Heart right ventricle (tissue), 16 donors: ENCODE measurements at places on chromosomes 7 and 10. TPM values are rescaled to one million over a fixed set of nuclear protein-coding genes. Genes with fewer than 3 reads are reported as not detected.
A peak's percentile ranks its signal among the peaks of the same experiment; 100 is the strongest.

Gene DDC
- total RNA-seq: not detected

DNA sequence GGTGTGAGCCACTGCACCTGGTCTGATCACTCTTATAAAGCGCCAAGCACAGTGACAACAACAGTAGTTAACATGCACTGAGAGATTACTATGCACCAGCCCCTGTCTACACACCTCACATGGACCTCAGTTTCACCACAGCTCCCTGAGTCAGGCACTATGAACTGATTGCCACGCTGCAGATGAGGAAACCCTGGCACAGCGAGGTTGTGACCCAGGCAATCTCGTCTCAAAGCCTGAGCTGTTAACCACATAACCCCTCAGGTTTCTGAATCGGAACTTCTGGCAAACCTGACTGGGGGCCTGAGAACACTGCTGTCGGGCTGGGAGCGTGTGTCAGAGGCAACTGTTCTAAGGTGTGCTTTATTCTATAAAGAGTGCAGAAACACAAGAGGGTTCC, 150.8 kb downstream of the RNF216 start:
- no peak for DNase-seq

DNA sequence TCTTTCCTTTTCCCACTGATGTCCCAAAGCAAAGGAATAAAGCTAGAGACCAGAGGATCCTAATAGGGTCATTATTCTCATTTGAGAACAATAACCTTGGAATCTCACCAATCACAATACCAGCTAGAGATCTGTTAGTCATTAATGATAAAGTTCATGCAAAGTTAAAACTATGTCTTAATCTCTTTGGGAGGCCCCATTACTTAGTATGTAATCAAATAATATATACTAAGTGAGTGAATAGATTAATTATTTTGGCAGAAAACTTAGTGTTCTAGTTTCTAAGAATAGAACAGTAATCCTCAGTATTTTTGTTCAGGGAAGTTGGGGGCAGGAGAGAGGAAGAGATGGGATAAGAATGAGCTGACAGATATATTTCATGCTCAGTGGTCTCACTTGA, 227.2 kb downstream of the MTERF1 start:
- DNase-seq: no peak

Gene CFAP69
- 1.2 TPM for total RNA-seq

- DNase-seq: no peak
These were observed 250.3 kb downstream of the TCERG1L start for GRCh38 chr10:131061216-131061615.

Gene CFAP43
- total RNA-seq: 0.14 TPM

Gene CYP26C1
- not detected for total RNA-seq

DNA sequence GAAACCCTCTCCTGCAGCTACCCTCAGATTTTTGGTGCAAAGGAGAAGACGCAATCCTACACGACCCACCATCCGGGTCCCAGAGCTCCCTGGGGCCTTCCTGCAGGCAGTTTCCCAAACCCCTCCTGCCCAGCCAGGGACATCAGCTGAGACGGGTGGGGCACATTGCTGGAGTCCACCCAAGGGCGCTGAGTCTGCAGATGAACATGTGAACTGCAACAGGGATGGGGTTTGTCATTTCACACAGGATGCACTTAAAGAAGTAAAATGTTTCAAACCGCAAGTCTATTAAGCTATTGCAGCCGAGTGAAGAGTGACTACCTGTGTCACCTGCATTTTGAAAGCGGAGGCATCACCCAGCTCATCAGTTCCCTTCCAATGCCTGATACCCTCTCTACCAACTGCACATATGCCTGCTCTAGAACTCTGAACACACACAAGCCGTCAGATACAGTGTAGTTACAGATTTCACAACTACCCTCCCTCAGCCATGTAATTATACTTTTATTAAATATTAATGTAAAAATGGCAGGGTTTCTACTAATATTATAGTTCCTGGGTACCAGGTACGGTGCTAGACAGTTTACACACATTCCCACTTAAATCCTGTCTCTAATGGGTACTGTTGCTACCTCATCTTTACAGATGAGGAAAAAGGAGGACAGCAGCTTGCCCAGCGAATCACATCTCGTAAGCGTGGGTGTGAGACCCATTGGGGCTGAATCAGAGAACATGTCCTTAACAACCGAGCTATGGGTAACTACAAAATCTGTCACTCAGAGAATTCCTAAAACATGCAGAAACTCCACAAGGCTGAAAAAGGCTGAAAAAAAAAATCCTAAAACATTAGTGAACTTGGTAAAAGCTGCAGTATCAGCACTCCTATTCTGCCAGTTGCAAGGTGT, 71.2 kb downstream of the GRB10 start:
- peak; percentile 56 for DNase-seq

Gene LIPK
- total RNA-seq: not detected

- peak; percentile 79 for DNase-seq
These were observed 20.0 kb upstream of the CRYGN start for GRCh38 chr7:151459726-151460473.

Gene SPDYE16
- total RNA-seq: not detected

GRCh38 chr7:31516680-31517502, 3.0 kb downstream of the ITPRID1 start:
- no peak for DNase-seq

DNA sequence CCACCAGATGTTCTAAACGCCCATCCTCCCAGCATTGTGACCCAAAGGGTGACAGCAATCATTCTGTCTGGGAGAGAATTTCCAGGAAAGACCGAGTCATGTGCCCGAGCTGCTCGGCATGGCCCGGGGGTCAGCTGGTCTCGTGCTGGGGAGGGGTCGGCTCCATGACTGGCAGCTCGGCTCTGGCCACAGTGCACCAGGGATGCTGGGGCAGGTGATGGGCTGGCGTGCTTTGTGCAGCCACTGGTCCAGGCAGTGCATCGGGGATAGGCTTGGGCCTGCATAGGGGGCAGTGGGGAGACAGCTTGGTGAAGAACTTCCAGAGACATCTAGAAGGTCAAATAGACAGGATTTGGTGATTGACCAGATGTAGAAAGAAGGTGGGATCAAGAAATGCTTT, 39.2 kb upstream of the PSMG3 start:
- DNase-seq: no peak

- DNase-seq: no peak
These were observed 77.4 kb downstream of the WDR37 start for GRCh38 chr10:1133495-1134045.
